ENCODE measurements at places on chromosomes 12 and 14.
A peak's percentile ranks its signal among the peaks of the same experiment; 100 is the strongest.

- no peak for DNase-seq
These were observed 10.0 kb upstream of the TEX22 start for GRCh38 chr14:105388110-105388951.

DNA sequence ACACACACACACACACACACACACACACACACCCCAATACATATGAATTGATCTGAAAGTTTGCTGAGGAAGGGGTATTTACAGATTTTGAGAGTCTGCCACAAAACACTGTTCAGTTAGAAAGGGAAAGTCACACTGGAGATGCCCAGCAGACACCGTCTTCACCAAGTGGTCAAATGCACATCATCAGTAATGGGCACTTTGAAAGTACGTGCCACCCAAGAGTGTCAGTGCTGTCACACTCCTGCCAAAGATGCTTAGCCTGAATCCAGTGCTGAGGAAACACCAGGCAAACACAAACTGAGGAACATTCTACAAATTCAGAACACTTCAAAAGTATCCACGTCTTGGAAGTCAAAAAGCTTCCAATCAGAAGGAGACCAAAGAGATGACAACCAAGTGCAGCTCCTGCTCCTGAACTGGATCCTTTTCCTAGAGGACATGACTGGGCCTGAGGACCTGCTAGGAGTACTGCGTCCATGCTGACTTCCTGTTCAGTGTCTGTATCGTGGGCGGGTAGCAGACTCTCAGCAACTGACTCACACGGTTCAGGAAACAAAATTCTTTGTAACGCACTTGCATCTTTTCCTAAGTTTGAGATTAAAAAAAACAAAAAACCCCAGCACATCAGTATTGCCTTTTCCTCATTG, 18.6 kb downstream of the PSMC1 start:
- DNase-seq: no peak

DNA sequence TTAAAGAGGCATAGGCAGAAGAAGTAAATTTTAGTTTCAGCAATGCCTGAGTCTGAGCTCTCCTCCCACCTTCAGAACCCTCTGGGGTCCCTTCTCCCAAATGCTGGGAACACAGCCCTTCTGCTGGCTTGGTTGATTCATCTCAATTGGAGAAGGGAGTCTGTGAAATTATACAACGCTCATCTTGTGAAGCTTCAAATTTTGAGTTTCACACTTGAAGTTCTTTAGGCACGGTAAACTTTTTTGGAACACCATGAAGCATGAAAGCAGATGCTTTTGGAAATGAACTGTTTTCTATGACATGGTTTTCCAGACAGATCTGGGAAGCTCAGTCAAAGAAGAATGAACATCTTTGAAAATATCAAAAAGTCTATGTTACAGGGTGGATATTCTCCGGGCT, 69.9 kb downstream of the TBK1 start:
- no peak for DNase-seq

- DNase-seq: no peak
These were observed 126.0 kb downstream of the CHST11 start for GRCh38 chr12:104582739-104583138.

DNA sequence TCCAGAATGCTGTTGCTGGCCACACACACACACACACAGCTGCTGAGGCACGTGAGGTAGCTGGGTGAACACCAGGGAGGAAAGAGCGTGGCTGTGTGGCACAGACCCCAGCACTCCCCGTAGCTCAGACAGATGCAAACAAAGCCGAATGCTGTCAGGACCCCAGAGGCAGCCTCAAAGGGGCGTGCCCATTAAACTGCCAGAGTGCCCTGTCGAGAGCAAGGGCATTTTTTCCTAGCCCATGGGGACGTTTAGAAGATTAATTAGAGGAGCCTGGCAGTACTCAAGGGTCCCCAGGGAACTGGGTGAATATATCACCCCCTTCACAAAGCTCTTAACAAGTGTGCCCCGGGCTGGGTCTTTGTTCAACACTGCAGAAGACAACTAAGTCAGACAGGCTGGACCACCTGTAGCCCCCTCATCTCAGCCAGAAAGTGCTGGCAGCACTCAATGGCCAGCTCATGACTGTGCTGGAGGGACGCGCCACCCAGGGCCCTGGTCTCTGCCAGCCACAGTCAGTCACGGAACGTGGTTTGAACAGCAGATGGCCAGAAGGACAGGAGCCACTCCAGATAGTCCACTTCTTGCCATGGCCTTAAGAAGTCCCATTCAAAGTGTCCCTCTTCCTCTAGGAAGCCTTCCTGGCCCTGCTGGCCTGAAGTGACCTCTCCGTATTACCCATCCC, 37.5 kb downstream of the TTC7B start:
- DNase-seq: no peak

- DNase-seq: no peak
These were observed 39.9 kb downstream of the RAB35 start for GRCh38 chr12:120076651-120077050.

- DNase-seq: no peak
These were observed 382.2 kb downstream of the GRIN2B start for GRCh38 chr12:13599176-13599575.

DNA sequence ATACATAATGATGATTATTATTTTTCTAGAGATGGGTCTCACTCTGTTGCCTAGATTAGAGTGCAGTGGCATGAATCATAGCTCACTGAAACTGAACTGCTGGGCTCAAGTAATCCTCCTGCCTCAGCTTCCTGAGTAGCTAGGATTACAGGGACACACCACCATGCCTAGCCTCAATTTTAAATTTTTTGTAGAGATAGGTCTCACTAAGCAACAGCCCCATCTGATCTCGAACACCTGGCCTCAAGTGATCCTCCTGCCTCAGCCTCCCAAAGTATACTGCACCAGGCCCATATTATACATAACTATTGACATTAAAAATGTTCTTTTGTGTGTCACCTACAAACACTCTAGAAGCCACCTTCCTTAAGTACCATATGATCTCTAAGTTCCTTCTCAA, 3.4 kb downstream of the TXNRD1 start:
- DNase-seq: no peak

GRCh38 chr14:92515546-92516343, 2.2 kb downstream of the RIN3 start:
- no peak for DNase-seq

- no peak for DNase-seq
These were observed 49.7 kb downstream of the NTF3 start for GRCh38 chr12:5481645-5482044.

DNA sequence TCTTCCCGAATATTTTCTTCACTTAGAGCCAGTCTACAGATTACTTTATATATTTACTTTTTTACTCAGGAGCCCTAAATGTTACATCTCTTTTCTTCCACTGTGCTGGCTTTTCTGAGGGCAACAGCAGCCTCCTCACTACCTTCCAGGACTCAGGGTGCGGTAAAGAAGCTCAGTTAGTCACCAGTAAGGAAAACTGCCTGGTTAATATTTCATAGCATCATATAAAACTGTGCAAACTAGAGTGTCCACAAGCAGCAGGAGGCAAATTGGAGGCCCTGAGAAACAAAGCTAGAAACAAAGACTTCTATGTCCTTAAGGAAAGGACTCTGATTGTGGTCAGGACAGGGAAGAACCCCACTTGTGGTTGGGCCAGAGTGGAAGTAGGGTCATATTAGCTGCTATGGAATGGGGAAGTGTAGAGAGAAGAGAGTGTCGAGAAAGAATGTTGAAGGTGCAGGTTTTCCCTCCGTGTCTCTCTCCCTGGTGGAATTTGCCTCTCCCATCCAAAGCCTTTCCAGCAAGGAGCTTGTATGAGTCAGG, 220.1 kb downstream of the SLC15A4 start:
- DNase-seq: no peak

DNA sequence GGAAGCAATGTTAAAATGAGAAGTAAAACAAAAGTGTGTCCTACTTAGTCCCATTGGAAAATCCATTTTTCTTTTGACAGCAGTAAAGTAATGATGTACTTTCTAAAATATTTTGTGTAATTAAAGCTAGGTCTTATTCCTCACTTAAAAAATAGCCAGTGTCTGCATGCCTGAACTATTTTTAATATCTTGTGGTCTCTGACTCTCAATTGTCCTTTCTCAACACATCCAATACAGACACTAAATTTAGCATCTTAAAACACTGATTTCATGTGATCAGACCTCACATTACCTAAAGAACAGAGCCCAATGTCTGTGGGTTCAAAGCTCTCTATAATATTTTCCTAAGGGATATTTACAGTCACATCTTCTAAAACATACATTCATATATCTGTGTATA, 108.0 kb downstream of the DERA start:
- DNase-seq: no peak

- DNase-seq: no peak
These were observed 12.5 kb downstream of the TIMM9 start for GRCh38 chr14:58414845-58415244.

DNA sequence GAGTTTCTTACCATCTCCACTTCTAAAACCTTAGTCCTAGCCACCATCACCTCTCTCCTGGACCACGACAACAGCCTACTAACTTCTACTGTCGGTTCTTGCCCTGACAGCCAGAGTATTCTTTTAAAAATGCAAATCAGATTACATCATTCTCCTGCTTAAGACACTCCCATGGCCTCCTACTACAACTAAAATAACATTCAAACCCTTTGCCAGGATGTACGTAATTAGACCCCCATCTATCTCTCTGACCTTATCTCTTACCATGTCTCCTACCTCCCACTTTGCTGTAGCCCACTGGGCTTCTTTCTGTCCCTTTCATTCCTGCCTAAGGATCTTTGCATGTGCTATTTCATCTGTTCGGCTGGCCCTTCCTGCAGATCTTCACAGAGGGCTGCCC, 27.6 kb downstream of the TRIM9 start:
- DNase-seq: no peak

GRCh38 chr14:72643317-72643801, 250.5 kb downstream of the DPF3 start:
- DNase-seq: no peak

GRCh38 chr12:51482929-51483697, 58.5 kb downstream of the SLC4A8 start:
- no peak for DNase-seq

DNA sequence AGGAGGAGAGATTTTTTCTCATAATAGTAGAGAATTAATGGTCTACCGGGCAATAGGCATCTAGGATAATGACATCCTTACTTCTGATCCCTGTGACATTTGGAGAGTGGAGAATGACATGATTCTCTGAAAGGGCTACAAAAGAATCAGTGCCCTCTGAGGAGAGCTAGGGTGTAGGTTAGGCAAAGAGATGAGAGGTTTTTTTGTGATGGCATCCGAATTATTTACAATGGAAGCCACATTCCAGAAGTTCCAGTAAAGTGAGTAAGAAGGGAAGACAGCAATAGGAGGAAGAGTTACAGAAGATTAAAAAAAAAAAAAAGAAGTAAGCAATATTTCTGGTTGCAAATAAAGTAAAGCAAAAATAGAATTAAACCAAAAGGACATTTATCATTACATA, 478.0 kb downstream of the RMST start:
- no peak for DNase-seq

- DNase-seq: no peak
These were observed 4.2 kb upstream of the CLECL1 start for GRCh38 chr12:9736936-9737705.

DNA sequence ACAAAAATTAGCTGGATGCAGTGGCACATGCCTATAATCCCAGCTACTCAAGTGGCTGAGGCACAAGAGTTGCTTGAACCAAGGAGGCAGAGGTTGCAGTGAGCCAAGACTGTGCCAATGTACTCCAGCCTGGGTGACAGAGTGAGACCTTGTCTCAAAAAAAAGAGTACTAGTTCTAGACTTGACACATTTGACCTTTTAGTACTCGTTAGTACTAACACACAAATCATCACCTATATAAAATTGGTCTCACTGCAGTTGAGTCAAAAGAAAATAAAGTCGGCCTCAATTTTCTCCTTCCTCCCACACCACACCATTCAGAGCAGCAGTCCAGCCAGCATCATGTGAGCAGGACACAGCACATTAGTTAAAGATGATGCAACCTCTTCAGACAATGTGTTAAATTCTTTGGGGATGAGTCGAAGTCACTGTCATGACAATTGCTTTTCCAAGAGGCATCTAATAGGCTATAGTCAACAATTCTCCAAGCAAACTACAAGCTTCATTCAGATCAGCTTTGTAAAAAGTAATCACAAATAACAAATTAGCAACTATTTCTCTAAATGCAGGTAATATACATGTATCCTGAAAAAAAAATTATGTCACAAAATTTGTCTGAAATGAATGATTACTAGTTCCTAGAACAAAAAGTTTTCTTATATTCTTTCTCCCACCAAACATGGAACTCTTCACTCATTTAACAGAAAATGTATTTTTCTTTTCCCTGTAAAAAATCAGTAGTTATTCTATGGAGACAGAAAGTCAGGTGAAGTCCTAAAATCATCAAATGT, 55.6 kb downstream of the CLIP1 start:
- DNase-seq: peak; percentile 80

DNA sequence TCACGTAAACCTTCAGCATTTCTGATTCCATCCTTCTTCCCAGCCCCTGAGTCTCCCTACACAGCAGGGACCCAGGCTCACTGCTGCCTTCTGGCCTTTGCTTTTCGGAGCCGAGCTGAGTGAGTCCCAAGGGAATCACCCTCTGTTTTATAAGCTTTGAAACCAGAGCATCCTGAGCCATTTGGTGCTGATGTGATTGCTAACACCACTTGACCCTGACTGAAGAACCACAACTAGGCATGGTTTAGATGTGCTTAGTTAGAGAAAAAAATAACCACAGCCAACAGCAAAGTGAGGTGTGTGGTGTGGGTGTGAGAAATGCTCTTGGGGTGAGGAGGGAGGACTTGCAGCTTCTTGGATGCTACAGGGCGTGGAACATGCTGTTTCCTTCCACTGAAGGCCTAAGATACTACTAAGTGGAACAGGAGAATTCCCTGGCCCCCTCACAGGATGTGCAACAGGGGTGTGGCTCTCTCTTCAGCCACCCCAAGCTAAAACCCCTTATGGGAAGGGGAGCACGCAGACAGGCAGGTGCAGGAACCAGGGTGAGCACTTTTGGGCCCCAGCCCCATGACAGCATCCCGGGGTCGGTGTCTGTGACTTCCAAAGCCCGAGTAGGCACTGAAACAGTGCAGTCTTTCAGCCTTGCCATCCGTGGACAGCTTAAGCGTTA, at the start of gene TC2N:
TSS of gene TC2N (minus strand) at position 221 of the 673 bp plus-strand sequence. CDS start 53,767 bp downstream, outside the sequence.
- DNase-seq: no peak

DNA sequence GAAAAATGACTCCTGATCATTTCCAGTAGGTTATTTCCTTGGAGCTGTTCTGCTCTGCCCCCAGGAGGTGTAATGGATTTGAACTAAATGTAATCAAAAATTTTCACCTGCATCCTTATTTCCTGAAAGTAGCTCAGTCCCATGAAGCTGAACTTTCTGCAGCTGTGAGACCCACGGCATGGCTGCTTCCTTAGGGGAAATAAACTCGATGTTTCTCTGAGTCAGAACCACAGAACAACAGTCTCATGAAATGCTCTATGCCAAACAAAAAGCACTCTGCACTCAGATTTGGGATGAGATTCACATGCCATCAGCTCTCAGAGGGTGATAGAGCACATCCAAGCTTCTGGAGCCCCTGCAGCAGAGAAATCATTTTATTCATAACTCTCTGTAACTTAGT, 224.1 kb upstream of the PLEKHG7 start:
- DNase-seq: no peak

- DNase-seq: no peak
These were observed 13.0 kb downstream of the NUP37 start for GRCh38 chr12:102106905-102107304.

- DNase-seq: no peak
These were observed 51.3 kb upstream of the PLBD1 start for GRCh38 chr12:14618983-14619382.

Measured in lower leg skin (tissue), 4 donors.